ENCODE measurements at places on chromosomes 5 and 9.

- DNase-seq: no peak
Measured at GRCh38 chr5:20514145-20514544, 526.1 kb upstream of the CDH18 start.

DNA sequence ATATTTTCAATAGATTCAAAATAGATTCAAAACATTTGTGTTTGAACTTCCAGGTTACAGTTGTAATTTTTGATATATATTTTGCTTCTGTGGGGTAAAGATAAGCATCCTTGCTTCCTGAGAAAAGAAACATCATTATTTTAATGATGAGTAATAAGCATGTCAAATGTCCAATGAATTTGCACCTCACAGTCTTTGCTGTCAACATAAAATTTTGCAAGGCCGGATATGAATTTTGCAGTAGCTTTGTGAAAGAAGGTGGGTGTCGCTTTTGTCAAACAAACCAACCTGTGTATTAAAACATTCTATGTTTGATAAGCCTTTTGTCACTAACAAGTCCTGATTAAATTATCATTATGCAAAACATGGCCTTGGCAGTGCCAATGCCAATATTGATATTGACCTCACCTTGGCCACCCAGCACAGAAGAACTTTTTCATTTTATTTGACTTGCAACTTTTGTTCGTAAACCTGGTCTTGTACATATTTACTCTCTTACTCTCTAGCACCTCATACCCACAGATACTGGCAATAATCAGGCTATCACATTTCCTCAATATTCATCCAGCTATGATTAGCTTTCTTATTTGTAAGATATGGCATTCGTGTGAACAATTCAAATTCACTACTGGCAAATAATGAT is 645.0 kb upstream of the KLF4 start:
- DNase-seq: no peak

- no peak for DNase-seq
Measured at GRCh38 chr9:31783491-31783890, 601.0 kb upstream of the ACO1 start.

- DNase-seq: no peak
Measured at GRCh38 chr9:3235497-3235896, 290.3 kb downstream of the RFX3 start.

GRCh38 chr5:178469975-178470759 is 120.0 kb downstream of the COL23A1 start:
- DNase-seq: no peak

- DNase-seq: no peak
Measured at GRCh38 chr5:90613459-90613858, 54.9 kb downstream of the ADGRV1 start.
